PC-9 (cell line): ENCODE measurements at places on chromosomes 1 and 21. TPM values are rescaled to one million over a fixed set of nuclear protein-coding genes. Genes with fewer than 3 reads are reported as not detected.

OLFM3 gene
- not detected in 2 replicates for total RNA-seq

- H3K4me1 ChIP-seq: peaks cover 5% of the 10 kb centered on the region
- DNase-seq: no peak
- peaks cover 50% of the 10 kb centered on the region for H3K36me3 ChIP-seq
- H3K27ac ChIP-seq: peak overlapping the region; percentile 21; the same call in 1 of the 2 replicates
These were observed 32.5 kb downstream of the MTF2 start for GRCh38 chr1:93111561-93111960.

- no peak for DNase-seq
- H3K4me1 ChIP-seq: no peaks in the 10 kb centered on the region
- no peak overlapping the region for H3K4me3 ChIP-seq
- H3K36me3 ChIP-seq: no peaks in the 10 kb centered on the region
These were observed 77.9 kb downstream of the POFUT2 start for GRCh38 chr21:45209685-45210284.

GRCh38 chr1:64892576-64893573 lies 73.5 kb downstream of the JAK1 start:
- H3K36me3 ChIP-seq: no peaks in the 10 kb centered on the region
- no peak overlapping the region for H3K4me3 ChIP-seq
- H3K4me1 ChIP-seq: peaks cover 16% of the 10 kb centered on the region

- DNase-seq: no peak
- 0 out of 2 replicates have a peak, but pooled peaks cover 6% of the 10 kb centered on the region for H3K27me3 ChIP-seq
- H3K36me3 ChIP-seq: no peaks in the 10 kb centered on the region
- no peak overlapping the region for H3K27ac ChIP-seq
- no peak overlapping the region for H3K4me3 ChIP-seq
These were observed 32.7 kb downstream of the SUSD4 start for GRCh38 chr1:223331301-223331700.

- no peaks in the 10 kb centered on the region for H3K27me3 ChIP-seq
- H3K4me3 ChIP-seq: no peak overlapping the region
- no peak for DNase-seq
- H3K36me3 ChIP-seq: no peaks in the 10 kb centered on the region
- H3K27ac ChIP-seq: no peak overlapping the region
These were observed 3.5 kb downstream of the SLC66A1 start for GRCh38 chr1:19315378-19316198.

DNA sequence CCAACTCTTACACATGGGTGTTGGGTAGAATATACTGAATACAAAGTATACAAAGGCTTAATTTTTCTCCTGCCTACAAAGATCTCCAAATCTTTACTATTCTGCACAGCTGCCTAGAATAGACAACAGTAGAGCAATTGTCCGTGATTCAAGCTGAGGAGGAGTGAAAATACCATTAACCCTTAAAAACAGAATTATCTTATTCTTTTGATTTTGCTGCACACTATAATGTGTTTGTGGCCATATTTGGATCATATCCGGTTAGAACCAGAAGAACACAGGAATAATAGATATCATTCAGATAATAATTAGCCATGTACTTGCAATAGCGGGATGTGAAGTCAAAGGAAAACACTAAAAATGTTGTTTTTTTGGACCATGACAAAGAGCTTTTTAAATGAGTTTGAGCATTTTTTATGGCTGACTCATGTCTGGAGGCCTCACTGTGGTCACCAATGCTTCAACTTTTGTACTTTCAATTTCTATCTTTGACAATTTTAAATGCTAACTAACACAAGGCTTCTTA lies 197.6 kb upstream of the FOXD3 start:
- H3K4me1 ChIP-seq: no peaks in the 10 kb centered on the region
- DNase-seq: no peak
- H3K27me3 ChIP-seq: peaks cover 20% of the 10 kb centered on the region; the same call in 1 of the 2 replicates

GRCh38 chr1:7333094-7333493 lies 438.0 kb upstream of the VAMP3 start:
- H3K27me3 ChIP-seq: peaks cover 71% of the 10 kb centered on the region
- H3K27ac ChIP-seq: no peak overlapping the region
- no peak for DNase-seq
- no peaks in the 10 kb centered on the region for H3K36me3 ChIP-seq

PLA2G2C gene
- total RNA-seq: 0.48 and 0.55 TPM in 2 replicates

DNA sequence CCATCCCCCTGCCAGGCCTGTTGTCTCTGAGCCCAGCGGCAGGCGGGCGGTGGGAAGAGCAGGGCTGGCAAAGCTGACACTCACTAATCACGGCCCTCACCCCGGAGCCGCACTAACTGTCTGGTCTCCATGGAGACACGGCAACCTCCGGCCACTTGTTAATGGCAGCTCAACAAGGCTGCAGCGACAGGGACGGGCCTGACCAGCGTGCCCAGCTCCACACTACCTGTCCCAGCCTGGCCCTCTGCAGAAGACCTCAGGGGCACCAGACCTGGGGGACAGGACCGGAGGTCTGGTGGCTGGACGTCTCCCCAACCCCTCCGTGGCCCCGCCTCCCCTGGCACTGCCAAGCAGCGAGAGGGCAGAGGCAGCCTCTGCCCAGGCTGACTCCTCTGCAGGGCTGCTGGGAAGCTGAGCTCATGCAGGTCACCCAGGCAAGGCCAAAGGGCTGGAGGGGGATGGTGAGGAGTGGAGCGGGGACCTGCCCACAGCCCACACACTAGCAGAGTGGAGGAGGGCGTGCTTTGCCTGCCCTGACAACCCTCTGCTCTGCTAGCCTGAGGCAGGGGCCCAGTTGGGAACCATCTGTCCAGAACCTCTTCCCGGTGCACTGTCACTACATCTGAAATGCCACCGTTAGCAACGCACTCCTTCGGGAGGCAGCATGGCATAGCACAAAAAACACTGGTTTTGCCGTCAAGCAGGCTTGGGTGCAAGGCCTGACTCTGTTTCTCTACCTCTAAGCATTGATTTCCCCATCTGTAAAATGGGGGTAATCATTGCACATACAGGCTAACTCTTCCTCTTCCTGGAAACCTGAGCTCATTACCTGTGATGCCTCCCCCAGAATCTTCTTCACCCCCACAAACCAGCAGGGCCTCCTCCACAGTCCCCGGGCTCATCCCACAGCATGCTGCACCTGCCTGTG lies 29.6 kb upstream of the WASF2 start:
- H3K4me1 ChIP-seq: peaks cover 21% of the 10 kb centered on the region
- H3K27ac ChIP-seq: no peak overlapping the region
- no peak overlapping the region for H3K4me3 ChIP-seq
- H3K36me3 ChIP-seq: no peaks in the 10 kb centered on the region
- no peaks in the 10 kb centered on the region for H3K27me3 ChIP-seq
- no peak for DNase-seq
